ENCODE measurements at places on chromosomes 7 and 10.

- no peak for DNase-seq
Observed at GRCh38 chr7:20597339-20597738, 18.1 kb upstream of the ABCB5 start.

DNA sequence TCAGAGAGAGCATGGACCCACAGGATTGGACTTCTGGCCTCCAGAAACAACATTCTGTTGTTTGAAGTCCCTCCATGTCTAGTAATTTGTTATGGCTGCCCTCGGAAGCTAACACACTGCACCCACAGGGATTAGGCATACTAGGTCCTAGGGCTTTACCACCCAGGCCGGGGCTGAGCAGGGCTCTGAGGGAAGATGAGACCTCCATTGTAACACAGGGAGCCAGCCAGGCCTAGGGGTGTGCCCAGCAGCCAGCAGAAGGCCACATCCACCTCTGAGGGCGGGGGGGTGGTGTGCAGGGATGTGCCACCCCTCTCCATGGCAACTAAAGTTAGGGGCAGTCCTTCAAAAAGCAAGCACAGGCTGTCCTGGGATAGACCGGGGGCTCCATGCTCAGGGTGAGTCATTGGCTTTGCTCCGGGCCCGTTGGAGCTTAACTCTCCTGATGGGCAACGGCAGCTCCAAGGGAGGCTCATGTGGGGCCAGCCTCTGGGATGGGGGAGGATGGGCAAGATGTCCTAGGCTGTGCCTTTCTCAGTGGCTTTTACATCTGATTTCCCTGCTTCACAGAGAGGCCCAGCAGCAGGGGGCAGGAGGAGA lies 96.6 kb upstream of the GPR26 start:
- DNase-seq: no peak

DNA sequence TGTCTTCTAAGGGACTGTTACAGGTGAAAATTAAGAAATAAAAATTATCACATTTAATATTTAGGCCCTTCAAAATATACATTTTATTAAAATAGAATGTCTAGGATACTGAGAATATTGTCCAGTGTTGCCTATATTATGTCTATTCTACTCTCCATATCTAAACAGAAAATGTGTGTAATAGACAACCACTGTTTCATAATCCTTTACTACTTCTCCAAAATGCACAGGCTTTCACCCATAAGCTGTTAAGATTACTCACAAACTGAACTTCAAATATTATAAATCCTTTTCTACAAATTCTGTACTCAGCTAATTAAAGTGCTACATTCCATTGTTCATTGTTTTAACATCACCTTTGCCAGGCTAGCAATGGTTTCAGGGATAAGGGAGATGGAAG lies 56.7 kb upstream of the TFEC start:
- DNase-seq: no peak

GRCh38 chr10:42980553-42981357 lies 96.1 kb upstream of the RET start:
- no peak for DNase-seq

GRCh38 chr7:81816312-81816711 lies 46.5 kb upstream of the HGF start:
- DNase-seq: no peak

DNA sequence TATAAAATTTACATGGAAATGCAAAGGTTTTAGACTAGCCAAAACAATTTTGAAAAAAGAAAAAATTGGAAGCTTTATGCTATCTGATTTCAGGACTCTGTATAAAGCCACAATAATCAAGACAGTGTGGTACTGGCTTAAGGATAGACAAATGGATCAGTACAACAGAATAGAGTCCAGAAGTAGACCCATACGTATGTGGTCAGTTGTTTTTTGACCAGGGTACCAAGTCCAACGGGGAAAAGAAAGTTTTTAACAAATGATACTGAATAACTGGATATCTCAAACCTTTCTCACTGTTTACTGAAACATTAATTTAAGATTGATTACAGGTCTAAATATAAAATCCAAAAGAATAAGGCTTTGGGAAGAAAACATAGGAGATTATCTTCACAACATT lies 79.7 kb downstream of the PODXL start:
- no peak for DNase-seq

DNA sequence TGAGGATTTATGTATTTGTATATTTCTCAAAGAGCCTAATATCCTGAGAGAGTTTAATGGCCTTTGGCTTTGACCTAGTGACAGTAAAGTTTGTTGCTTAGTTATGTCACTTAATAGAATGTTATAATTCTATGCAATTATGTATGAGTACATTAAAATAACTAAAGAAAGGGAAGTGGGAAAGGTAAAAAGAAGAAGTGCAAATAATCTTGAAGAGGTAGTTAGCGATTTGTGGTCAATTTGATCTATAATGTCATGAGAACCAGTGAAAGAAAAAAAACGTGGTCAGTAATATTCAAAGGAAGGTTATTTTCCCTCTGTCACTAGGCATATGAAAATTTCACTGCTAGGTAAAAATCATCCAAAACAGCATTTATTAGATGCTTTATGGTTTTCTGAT lies 143.4 kb upstream of the LSM8 start:
- DNase-seq: no peak

- no peak for DNase-seq
Observed at GRCh38 chr7:94411188-94411466, 16.4 kb downstream of the COL1A2 start.

DNA sequence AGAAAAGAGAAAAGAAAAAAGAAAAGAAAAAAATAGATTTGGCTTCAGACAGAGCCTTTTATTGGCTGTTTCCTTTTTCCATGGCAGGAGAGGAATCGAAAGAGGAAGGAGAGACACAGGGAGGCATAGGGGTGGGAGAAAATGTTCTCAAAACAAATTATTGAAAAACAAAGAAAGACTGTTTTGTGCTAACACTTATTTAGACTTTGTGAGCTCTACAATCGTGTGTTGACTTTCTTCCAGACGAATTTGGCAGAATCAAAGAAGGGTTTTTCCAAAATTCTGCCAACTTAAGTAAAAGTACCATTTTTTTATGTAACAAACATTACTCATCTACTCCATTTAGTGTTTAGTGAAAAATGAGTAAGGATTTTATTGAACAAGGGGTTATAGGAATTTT lies 982.2 kb downstream of the REEP3 start:
- no peak for DNase-seq

DNA sequence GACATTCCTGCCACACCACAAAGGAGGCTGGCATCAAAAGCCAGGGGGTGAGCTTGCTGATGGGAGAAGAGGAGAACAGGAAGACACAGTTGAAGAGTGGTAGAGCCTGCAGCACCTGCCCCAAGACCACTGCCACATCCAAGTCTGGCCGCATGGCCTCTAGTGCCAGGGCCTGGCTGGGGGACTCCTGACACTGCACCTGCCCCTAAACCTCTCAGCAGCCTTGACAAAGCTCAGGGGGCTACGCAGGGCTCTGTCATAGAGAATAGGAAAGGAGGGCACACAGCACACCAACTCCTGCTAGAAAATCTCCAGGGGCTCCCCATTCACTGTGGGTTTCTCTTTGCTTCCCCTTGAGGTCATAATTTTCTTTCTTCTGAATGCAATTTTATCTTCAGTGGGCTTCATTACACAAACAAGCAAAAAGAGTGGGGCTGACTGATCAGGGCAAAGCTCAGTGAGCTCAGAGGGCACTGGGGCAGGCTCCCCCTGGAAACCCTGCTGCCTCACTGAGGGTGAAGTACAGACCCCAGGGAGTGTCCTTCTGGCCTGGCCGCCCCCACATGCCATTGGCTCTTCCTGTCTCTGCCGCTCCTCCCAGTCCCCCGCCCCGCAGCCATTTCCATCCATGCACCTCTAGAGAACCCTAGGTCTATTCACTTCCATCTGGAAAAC lies 37.2 kb downstream of the VOPP1 start:
- DNase-seq: no peak

DNA sequence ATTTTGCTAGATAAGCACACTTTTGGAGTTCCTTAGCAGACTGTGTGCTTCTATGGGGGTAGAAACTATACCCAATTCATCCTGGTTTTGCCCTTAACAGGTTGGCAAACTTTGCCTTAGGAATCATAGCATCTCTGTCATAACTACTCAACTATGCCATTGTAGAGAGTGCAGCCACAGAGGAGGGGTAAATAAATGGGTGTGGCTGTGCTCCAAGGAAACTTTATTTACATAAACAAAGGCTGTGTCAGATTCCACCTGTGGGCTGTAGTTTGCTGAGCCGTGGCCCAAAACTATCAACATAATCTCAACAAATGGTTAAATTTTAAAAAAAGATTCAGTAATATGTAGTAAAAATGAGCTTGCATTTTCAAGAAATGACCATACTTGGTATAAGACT lies 51.6 kb upstream of the LAMB1 start:
- no peak for DNase-seq
